ENCODE measurements at places on chromosomes 2 and 18. TPM values are rescaled to one million over a fixed set of nuclear protein-coding genes. Genes with fewer than 3 reads are reported as not detected.

TUBA4B gene
- not detected for polyA plus RNA-seq

DAW1 gene
- polyA plus RNA-seq: 0.03 TPM

- DNase-seq: no peak
Measured at GRCh38 chr18:35822413-35822812, 150.1 kb upstream of the RMP24 start.

- no peak for DNase-seq
Measured at GRCh38 chr2:214876815-214877214, 67.3 kb upstream of the BARD1 start.

USP37 gene
- polyA plus RNA-seq: 6.3 TPM

DNA sequence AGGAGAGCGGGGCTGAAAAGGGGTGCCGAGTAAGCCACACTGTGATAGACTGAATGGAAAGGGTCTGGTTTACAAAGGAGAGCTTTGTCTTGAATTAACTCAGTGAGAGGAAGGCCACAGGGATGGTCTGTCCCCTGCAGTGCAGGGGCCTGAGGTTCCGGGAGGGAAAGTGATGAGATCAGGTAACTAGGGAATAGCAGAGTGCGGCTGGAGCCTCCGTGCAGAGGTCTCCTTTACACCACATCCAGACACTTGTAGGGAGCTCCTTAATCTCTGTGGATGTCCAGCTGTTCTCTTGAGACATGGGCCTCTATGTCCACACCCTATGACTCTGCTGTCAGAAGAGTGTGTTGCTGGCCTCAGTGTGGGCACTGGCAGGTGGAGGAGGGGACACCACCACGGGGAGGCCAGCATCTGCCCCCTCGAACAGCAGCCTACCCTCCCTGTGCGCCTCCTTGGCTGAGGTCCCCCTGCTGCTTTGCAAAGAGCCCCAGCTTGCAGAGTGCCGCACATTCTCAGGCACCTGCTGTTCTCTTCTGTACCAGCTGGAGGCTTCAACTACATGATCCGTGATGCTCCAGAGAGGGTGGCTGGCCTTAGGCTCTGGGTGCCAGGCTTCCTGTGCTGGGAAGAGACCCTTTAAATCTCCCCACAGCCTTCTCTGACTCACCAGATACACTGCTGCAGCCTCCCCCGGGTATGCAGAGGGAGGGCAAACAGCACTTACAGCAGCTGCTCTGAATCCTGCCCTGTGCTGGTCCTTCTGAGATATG is 25.9 kb downstream of the ENOSF1 start:
- DNase-seq: no peak

DNA sequence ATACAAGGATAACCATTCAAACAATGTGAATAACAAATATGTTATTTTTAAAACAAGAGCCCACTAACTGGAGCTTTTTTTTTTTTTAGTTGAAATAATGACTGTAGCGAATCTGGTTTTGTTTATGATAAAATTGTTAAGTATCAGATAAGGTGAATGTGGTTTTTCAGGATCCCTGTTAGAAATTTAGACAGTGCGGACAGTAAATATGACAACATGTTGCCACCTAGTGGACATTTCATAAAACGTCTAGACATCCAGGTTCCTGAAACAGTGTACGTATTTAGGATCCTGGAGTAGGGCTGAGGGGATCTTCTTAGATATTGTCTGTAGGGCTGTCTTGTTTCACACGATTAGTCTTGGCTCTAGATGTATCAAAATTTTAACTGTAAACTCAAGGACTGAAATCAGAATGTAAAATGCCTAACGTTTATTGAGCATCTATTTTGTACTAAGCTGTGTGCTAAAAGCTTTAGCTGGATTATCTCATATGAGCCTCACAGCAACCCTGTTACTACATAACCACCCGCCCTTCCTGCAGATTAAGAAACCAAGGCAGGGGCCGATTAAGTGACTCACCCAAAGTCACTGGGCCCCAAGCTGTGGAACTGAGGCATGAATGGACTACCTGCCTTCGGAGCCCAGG is 23.9 kb upstream of the CCDC68 start:
- no peak for DNase-seq

- no peak for DNase-seq
Measured at GRCh38 chr2:236575510-236575909, 5.9 kb downstream of the ACKR3 start.

DNA sequence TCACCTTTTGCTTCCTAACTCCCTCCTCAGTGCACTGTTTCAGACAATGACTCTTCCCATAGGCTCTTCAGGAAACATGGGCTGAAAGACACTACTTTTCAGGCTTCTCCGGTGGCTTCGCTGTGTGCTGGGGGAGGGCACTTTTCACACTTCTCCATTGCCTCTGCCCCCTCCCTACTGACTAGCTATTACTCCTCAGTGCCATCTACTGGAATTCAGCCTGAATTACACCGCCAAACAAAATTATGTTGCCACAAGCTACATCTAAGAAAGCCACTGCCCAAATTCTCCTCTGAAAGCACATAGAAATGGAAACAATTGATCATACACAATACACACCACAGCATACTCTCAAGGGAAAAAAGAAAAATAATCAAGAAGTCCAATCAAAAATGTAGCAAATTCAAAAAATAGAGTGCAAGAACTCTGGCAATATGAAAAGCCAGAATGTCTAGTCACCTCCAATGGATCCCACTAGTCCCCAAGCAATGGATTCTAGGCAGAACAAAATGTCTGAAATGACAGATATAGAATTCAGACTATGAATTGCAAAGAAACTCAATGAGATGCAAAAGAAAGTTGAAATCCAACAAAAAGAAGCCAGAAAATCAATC is 1139.4 kb upstream of the GYPC start:
- DNase-seq: no peak

GRCh38 chr2:71842744-71843143 is 304.9 kb downstream of the CYP26B1 start:
- no peak for DNase-seq

DNA sequence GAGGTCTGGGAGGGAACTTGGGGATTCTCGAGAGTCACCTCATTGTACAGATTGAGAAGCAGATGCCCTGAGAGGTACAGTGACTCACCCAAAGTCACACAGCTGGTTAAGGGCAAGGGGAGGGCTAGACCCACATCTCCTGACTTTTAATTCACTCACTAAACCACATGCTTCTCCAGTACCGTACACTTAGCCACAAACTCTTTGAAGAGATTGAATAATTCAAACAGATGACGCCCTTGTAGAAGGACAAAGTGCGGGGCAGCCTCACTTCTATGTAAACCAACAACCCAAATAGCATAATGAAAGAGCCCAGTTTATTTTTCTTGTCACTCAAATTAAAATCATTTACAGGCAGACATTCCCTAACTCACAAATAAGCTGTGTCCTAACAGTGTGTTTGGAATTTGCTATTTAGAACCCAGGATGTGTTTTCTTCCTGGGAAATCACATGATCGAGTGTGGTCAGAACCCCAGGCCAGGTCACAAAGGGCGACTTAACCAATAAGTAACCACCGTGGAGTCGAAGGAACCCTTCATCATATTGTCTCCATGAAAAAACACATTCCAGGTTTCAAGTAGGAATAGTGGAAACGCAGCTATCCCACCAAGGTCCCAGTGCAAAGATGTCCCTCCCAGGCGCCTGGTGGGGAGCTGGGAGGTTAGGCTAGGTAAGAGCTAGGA is 35.8 kb upstream of the PTPN4 start:
- DNase-seq: no peak

DNA sequence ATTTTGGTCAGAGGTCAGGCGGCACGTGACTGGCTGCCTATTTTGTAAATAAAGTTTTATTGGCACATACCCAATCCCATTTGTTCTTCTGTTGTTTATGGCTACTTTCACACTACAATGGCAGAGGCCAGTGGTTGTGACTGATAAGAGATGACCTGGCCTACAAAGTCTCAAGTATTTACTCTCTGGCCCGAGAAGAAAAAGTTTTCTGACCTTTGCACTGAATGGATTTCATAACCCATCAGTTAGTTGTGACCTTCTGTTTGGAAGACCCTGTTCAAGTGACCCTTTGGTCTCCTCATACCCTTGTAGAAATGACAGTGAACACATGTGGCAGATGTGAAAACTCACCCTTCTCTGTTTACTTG is 121.4 kb upstream of the MGAT5 start:
- DNase-seq: no peak

CYS1 gene
- polyA plus RNA-seq: 0.10 TPM

GRCh38 chr2:208062113-208062512 is 36.8 kb upstream of the PLEKHM3 start:
- no peak for DNase-seq

DNA sequence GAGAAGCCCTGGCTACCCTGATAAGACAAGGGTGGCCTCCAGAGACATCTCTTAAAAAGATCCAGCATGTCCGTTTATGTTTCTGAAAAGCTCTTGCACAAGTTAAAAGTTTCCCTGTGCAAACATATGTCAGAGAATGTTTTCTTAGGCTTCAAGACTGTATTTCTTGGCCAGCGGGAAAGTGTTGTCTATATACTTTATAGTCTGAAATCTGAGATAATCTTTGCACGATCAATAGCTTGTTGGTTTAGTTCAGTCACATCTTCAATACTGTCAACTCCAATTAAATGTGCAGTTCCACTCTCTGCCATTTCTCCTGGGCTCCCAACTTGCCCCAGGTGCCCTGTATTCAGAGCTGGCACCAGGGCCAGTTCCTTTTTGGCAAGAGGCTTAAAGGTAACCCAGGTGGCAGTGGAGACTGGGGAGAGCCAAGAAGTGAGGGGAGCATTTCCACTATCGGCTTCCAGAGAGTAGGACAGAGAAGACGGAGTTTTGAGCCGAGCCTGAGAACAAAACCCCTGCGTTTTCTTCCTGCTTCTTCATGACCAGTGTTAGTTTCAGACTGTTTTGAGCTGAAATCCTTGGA is 64.4 kb downstream of the ACOXL start:
- no peak for DNase-seq

DNA sequence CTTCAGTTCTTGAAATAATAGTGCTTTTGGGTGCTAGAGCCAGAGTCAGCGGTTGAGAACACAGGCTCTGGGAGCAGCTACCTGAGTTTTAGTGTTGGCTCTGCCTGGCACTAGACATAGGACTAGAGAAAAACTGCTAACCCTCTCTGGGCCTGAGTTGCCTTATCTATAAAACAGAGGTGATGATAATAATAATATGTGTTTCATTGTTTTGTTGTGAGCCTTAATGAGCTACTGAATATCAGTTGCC is 391.7 kb downstream of the PTPRM start:
- DNase-seq: no peak

DNA sequence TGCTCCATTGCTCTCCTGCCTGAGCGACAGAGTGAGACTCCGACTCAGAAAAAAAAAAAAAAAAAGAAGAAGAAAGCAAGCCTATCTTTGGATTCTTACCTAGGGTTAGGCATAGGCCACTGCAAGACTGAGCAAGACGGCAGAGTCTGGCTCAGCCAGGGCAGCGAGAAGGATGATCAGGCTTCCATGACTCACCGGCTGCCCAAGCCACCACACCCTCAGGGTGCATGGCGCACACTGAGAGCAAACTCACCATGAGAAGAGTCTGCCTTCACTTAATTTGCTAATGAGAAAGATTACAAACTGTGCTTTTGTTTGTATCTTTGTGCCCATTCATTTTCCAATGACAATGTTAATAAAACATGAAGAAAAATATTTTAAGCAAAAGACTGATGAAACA is 8.2 kb downstream of the FAM110C start:
- no peak for DNase-seq

KLHL30 gene
- 67.7 TPM for polyA plus RNA-seq

GRCh38 chr2:64807417-64807816 is 153.7 kb upstream of the SERTAD2 start:
- no peak for DNase-seq

DNA sequence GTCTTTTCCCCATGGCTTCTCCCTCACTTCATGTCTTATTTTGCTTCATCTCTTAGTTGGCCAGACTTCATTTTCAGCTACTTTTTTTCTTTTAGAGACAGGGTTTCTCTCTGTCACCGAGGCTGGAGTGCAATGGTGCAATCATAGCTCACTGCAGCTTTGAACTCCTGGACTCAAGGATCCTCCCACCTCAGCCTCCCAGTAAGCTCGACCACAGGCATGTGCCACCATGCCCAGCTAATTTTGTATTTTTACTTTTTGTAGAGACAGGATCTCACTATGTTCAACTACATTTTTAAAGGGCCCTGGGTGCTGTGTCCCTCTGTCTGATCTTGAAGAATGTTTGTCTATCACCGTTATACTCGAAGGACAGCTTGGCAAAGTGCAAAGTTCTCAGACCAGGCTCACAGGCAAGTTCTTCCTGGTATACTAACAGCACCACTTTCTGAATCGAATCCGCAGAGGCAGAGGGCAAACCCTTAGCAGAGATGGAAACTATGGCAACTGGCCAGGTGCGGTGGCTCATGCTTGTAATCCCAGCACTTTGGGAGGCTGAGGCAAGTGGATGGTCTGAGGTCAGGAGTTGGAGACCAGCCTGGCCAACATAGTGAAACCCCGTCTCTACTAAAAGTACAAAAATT is 60.9 kb downstream of the SOWAHC start:
- DNase-seq: no peak

DSG1 gene
- not detected for polyA plus RNA-seq

DNA sequence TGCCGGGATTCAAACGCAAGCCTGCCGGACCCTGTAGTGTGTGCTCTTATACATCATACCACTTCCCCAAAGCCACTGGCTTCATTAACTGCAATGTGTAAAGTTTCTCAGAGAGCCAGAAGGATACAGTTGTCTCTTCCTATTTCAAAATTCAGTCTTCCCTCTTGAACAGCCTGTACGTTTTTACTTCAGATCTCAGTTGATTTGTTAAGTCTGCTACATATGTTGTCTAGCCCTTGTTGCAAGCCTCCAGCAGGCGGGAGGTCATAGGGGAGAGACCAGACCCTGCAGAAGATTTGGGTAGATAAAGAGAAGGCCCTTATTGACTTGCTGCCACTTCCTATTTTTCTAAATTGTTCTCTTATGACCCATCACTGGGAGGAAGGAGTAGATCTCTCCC is 56.2 kb downstream of the ARHGEF33 start:
- DNase-seq: no peak

GRCh38 chr2:107986278-107987217 is at the start of gene SLC5A7:
Gene SLC5A7, plus strand, starts transcription at chr2:107986524. Its CDS starts 1,632 bp downstream, at chr2:107988156.
- DNase-seq: peak; percentile 37

PREB gene
- 138 TPM for polyA plus RNA-seq

DNA sequence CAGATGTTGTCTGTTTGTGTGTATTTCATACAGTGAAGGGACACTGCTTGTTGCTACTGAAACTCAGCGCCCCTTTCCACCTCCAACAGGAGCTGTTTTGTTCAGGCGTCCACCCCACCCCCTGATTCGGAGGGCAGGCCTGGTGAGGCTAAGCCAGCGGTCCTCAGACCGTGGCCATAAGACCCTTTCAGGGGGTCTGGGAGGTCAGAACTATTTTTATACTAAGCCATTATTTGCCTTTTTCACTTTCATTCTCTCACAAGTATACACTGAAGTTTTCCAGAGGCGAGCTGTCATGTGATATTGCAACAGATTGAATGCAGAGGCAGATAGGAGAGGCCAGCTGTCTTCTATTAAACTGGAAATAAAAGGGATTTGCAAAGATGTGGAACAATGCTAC is 39.7 kb upstream of the IGFBP5 start:
- DNase-seq: no peak

IMPACT gene
- polyA plus RNA-seq: 4.1 TPM
